ENCODE measurements at places on chromosomes 1 and 21. TPM values are rescaled to one million over a fixed set of nuclear protein-coding genes. Genes with fewer than 3 reads are reported as not detected.

DNA sequence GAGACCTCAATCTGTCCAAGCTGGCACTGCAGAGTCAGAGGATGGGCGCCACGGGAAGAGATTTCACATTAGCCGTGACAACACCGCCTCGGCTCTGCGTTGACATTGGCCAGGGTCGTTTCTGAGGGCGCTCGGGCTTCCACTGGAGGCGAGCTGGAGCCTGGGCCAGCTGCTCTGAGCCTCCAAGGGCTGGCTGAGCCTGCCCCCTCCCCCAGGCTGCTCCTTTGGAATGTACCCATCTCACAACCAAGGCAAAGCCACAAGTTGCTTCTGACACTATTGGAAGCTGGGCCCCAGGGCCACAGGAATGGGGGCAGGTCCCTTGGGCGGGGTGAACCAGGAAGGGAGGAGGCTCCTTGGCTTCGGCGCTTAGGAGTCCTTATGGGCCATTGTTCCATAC is 12.7 kb downstream of the GPR3 start:
- no peak for DNase-seq

DNA sequence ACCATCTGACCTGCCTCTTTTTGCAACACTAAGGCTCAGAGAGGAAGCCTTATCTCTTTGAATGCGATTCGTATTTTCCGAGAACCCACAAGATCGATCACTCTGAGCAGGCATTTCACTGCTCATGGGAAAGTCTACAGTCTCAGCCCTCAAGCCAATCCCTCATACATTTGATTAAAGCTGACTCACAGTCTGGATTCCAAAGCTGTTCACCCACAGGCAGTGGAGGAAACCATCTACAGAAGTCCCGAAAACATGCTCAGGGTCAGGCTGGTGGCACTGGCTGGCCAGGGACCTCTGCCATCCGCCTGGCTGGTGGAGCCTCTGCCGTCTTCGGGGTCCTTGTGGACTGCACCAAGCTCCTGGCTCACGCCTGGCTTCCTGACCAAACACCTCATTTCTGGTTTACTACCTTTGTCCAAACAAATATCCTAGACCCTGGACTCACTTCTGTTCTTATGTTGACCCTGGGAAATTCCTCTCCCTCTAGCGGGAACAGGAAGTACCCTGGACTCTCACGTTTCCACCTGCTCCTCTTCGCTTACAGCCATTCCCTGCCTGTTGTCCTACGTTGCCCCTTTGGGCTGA is 650.0 kb downstream of the SMYD3 start:
- no peak for DNase-seq

- DNase-seq: no peak
These were observed 172.7 kb downstream of the BRINP2 start for GRCh38 chr1:177343445-177343844.

DNA sequence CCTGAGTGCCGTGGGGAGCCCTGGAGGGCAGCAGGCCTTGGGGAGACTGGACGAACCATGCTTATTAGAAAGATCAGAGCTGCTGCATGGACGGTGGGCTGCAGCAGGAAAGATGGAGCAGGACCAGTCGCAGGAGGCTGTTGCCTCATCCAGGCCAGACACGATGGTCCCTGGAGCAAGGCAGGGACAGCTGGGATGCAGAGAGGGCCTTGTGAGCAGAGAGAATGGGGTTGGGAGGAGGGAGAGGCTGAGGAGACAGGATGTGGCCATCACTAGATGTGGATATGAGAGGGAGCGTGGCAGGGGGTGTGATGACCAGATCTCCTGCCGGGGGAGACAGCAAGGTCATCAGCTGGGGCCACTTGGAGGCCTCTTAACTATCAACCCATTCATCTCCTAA is 727.6 kb downstream of the PTPRU start:
- no peak for DNase-seq

DNA sequence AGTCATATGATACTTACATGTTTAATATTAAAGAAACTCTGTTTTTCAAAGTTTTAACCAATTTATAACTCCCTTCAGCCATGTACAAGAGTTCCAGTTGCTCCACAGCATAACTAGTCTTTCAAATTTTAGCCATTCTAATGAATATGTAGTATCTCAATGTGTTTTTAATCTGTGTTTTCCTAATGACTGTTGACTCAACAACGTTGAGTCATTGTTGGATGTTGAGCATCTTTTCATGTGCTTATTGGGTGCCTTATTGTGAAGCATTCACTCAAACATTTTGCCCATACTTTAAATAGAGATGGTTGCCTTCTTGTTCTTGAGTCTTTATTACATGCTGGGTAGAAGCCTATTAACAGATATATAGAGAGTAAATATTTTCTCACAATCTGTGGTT is 240.2 kb upstream of the LYPLAL1 start:
- DNase-seq: no peak

GRCh38 chr21:35026617-35027562 is 22.2 kb downstream of the RUNX1 start:
- peak; percentile 74 for DNase-seq

The CASQ1 gene
- total RNA-seq: not detected

The RGSL1 gene
- not detected for total RNA-seq

The B4GALT2 gene
- 25.7 TPM for total RNA-seq

Measured in right lobe of liver (tissue), 6 donors.